ENCODE measurements at places on chromosomes 3 and 15. TPM values are rescaled to one million over a fixed set of nuclear protein-coding genes. Genes with fewer than 3 reads are reported as not detected.

The GPR62 gene
- not detected for total RNA-seq

The TIMP4 gene
- total RNA-seq: 187 TPM

The LMOD3 gene
- total RNA-seq: not detected

The ATP8B4 gene
- 58.0 TPM for total RNA-seq

The LRRIQ4 gene
- 0.38 TPM for total RNA-seq

The SPATA12 gene
- total RNA-seq: not detected

The GOLGA6L7 gene
- not detected for total RNA-seq

The AADACL2 gene
- total RNA-seq: not detected

The TLR9 gene
- total RNA-seq: not detected

The TUSC7 gene
- total RNA-seq: not detected
